ENCODE measurements at places on chromosomes 7 and 10.

DNA sequence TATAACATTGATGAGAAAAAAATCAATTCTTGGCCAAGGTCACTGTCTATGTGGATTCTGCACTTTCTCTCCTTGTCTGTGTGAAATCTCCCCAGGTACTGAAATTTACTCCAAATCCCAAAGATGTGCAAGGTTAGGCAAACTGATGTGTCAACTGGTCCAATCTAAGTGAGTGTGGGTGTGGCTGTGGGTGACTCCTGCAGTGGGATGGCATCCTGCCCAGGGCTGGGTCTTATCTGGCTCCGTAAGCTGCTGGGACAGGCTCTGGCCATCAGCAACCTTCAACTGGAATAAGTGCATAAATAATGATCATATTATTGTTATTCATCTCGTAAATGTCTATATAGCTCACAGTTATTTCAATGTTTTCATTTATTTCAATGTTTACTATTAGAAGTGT, 79.3 kb downstream of the JCAD start:
- DNase-seq, result no peak

DNA sequence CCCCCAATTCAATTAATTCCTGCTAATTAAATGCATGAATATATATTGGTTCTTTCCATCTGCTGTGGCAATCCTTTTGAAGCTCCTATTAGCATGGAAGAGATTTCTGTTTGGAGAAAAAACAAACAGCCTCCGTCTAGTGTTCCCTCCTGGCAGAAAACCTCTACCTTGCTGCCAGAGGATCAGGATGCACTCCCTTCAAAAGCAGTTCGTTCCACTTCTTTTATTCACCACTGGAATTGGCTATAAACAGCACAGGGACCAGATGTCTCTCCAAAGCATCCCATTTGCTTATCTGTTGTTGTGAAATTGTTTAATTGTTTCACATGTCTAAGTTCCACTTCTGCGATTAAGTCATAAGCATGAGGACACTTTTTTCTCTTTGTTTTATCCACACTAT, 77.8 kb upstream of the PTN start:
- DNase-seq, result no peak

GRCh38 chr7:71130031-71130679, 1.8 kb upstream of the GALNT17 start:
- DNase-seq, result no peak

DNA sequence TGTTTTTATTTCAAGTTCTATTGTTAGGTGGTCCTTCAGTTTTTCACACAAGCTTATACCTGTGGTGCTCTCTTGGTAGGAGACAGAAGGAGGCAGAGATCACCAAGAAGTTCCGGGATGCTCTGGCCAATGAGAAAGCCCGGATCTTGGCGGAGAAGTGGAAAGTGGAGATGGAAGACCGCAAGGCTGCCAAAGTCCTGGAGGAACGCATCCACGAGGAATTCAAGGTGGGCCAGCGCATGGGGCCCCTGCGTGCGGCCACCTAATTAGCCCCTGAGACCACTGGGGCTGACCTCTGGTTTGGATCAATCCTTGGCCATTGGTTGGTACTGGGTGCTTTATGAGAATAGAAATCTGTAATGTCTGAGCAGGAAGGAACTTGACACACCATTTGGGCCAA, 33.6 kb downstream of the SH2D4B start:
- no peak for DNase-seq

DNA sequence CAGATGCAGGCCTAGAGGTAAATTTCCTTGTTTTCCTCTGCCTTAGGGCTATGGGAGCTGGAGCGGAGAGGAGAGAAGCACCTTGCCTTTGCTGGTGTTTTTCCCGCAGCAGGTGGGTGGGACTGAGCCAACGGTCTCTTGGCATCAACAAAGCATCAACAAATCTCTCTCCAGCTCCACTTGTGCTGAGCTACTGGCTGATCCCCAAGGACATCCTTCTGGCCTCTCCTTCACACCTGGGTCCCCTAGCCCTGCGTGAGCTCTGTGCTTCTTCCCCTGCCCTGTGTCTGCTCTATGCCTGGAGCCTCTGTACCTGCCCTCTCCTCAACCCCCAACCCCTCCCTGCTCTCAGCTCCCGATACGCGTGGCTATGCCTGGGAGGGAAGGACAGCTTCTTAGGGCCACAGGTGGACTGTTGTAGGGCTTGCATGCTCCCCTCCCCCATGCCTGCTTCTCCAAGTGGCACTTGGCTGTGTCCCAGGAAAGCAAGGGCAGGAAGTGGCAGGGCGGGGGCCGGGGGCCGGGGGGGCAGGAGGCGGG, 3.2 kb upstream of the CLDN4 start:
- no peak for DNase-seq

DNA sequence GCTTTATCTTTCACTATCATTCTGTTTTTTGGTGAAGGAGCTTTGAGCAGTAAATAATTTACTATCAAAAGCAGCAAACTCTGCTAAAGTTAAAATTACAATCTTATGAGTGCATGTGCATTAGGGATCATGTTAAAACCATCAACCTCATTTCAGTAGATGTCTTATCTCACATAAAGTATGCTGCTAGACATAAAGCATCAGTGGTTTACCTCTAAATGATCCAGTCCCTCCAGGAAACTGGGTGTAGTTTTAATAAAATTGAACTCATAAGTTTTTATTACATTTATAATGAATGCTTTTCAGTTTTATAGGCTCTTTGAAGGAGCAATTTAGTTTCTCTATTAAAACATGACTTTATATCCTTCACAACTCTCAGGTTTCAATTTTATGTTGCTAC, 108.7 kb downstream of the LRRN3 start:
- DNase-seq, result no peak

GRCh38 chr10:62237506-62237905, 31.1 kb downstream of the RTKN2 start:
- DNase-seq, result no peak

DNA sequence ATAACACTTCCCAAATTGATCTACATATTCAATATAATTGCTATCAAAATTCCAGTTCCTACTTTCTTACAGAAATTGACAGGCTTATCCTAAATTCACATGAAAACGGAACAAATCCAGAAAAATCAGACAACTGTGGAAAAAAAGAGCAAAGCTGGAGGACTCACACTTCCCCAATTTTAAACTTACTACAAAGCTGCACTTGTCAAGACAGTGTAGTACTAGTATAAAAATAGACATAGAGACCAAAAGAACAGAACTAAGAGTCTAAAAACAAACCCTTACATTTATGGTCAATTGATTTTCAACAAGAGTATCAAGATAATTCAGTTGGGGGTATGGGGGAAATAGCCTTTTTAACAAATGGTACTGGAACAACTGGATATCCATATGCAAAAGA, 27.5 kb downstream of the LMBR1 start:
- no peak for DNase-seq

DNA sequence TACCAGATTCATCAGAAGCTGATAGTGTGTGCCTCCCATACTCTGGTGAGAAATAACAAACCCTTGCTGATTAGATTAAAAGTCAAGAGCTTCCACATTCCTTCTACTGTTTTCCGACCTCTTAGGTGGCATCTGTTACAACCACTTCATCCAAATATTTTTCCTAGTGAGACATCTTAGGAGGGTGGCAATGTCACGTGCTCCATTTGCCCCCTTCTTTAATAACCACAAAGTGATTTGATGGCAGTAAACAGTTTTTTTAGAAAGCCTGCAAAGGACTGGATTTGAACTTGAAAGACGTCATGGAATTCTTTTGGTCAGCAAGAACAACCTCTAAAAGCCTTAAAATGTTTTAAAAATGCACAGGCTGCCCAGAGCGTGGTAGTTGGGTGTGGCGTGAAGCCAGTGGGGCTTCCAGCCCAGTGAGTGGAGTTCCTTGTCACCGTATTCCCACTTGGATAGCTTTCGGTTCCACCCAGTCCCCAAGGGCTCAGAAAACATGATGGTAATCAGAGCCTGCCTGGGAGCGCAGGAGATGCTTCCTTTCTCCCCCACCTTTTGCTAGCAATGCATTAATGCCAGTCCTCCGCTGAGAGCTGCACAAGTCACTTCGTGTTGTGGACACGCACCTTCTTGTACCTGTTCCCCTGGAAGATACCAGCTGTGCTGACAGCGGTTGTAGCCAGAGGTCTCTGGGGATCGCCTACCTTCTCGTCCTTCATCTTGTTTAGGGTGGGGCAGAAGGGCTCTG, 256.4 kb downstream of the KIAA1217 start:
- no peak for DNase-seq

GRCh38 chr7:11153694-11154093, 180.0 kb downstream of the PHF14 start:
- no peak for DNase-seq

- DNase-seq, result no peak
Measured at GRCh38 chr7:157471259-157472125, 134.7 kb downstream of the DNAJB6 start.

GRCh38 chr10:44986179-44986578, 7.6 kb upstream of the DEPP1 start:
- no peak for DNase-seq

GRCh38 chr10:75978213-75978612, 546.8 kb downstream of the LRMDA start:
- DNase-seq, result no peak

DNA sequence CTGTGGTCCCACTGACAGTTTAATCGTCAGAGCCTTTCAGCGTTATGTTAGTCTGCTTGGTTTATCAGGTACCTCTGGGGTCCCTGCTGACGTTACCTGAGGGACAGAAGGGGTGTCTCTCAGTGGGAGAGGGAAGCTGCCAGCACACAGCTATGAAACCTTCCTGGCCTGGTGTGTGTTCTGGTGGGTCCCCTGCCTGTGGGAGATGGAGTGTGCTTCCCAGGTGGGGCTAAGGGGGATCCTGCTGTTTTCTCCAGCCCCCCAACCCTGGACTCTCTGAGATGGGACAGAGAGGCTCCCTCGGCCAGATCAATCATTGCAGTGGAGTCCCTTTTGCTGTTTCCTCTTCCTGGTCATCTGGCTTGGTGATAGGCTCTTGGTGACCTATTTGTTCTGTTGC, 308.8 kb downstream of the TNS3 start:
- DNase-seq, result no peak

DNA sequence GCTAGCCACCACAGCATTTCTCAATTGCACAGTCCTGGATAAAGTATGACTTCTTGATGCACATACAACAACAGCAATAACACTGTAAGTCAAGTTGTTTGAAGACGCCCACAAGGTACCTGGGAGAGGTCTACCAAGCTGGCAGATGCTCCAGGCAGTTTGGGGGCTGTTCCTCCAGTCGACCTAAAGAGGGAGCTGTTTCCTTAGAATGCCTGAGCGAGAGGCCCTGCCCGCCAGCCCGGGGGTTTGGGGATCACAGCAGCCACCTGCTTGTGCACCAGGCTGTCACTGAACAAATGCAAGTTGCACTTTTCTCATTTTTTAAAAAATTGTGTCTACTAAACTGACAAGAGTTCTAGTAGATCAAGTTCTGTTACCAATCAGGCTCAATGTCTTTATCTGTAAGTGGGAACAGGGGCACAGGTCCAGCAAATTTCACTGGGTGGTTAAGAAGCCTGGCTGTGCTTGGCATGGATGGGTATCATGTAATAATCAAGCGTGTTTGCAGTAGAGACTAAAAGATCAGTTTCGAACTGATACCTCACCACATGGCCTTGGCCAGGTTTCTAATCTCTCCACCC, 193.8 kb upstream of the ADO start:
- DNase-seq, result peak; percentile 38

DNA sequence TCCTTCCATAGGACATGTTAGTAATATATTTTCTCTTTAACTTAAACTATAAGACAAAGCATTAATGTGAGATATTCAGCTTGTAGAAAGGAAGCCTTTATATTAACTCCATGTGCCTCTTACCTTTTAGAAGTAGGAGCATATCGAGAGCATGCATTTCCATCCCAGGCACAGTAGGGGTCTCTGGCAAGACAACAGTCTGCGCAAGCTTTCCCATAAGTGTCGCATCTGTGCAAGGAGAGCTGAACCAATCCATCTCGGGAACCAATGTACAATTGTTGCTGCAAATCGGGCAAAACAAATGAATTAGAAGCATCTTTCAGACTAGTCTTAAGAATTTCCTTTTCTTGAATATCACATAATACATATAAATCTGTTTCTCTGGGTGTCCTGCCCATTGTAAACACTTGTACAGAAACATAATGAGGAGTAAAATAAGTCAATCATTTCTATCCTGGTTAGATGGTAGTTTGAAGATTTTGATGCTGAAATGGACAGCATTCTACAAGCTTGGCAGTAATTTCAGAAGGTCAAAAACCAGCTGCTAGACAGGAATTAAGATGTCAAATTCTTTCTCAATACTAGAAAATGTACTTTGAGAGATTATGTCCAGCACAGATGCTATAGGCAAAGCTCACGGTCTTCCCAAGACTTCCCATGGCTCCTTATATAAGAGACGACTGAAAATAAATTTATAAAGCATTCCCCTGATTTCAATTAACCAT, 171.8 kb downstream of the SEMA3D start:
- DNase-seq, result no peak

- no peak for DNase-seq
Measured at GRCh38 chr10:51344371-51344770, 270.1 kb downstream of the PRKG1 start.

DNA sequence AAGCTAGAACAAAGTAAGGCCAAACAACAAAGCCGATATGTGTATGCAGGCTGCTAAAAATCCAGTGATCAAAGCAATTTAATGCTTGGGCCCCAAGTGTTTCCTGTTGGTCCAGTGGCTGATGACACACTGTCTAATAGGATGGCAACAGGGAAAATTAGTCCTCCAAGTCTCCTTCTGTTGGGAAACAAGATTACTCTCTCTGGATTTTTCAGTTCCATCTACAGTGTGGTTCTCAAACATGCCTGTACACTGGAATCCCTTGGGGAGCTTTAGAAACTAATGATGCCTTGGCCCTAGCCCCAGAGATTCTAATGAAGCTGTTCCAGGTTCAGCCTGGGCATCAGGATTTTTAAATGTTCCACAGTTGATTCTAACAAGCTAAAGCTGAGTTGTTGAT, 198.7 kb downstream of the AHR start:
- no peak for DNase-seq

GRCh38 chr7:133742709-133743538, 384.2 kb upstream of the LRGUK start:
- DNase-seq, result no peak

- no peak for DNase-seq
Measured at GRCh38 chr7:97009753-97010732, 4.7 kb downstream of the DLX6 start.

DNA sequence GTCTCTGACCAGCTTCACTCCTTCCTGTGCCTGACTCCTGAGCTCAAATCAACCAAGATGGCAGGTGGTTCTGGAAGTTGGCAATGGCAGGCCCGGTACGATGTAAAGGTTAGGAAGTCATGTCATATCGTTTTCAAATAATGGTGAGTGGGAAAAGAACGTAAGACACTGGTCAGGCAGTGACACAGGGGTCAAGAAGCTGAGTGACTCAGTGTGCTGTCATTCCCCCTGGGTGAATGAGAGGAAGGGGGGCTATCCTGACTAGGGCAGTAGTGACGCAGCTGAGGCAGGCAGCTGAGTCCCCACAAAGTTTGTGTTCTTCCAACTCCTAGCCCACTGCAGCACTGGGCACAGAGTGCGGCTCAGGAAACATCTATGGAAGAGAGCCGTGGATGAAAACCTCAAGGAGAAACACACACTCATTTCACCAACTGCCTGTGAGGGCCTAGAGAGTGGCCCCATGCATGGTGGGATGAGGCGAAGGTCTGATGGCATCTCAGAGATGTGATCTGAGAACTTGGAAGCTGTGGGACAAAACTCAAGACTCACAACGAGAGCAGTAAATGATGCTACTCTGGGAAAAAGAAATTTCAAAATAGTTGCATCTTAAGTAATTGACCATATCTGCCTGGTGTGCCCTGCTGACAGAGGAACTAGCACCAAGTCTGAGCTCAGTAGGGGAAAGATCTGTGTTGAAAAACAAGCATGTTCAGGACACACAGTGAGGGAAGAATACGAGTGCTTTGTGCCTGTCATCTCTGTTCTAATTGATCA, 23.2 kb downstream of the CREB3L2 start:
- no peak for DNase-seq

- no peak for DNase-seq
Measured at GRCh38 chr10:109981650-109982049, 26.1 kb upstream of the ADD3 start.

All from stimulated activated CD4-positive, alpha-beta T cell treated with anti-CD3 and anti-CD28 coated beads, Interleukin-15, amount 100 ng/mL, for 1 hour (primary cell).